Muscle of arm (tissue), 14 donors: ENCODE measurements at places on chromosomes 12 and 14. TPM values are rescaled to one million over a fixed set of nuclear protein-coding genes. Genes with fewer than 3 reads are reported as not detected.

Gene SPTB
- polyA plus RNA-seq, result 666 TPM

Gene PTPRR
- 0.90 TPM for polyA plus RNA-seq

DNA sequence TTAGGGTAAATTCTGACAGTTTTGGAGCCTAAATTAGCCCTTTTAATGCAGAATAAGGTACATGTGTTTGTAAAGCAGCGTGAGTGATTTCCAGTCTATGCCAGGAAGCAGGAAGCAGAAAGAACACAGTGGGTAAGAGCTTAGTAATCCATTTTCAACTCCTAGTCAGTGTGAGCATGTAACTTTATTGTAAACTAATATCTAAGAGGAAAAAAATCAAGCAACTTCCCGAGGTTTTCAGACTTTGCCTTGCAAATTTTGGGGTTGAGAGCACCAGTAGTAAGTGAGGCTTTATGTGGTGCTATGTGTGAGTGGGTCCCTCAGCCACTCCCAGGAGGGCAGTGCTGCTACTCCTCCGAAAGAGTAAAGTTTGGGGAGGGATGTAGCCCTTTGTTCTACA lies 2.9 kb downstream of the CIPC start:
- DNase-seq, result no peak

DNA sequence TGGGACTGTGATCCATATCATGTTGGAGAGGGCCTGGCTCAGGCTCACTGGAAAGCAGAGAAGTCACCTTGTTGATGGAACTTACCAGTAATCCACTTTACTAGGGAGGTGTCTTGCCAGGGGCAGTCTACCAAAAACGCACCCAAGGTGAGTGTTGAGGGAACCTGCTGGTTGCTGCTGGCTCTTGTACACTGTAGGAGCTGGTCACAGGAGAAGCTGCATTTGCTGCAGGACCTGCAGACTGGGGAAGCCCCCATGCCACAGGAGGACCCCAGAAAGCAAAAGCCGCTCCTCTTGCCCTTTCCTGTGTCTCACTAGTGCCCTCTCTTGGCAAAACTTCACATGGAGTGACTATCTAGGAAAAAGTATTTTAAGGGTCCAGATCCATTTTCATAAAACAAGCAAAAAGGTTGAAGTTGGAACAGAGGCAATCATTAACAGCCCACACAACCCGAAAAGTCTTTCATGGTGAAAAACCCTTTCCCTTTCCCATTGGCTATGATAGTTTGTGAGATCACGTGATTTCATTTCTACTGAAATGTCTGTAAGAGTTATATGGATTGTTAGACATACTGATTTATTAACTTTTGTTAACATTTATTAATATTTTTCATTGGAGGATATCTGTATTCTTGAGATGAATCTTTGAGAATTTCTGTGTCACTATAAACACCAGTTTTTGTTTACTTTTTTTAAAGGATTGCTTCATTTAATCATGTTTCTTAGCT lies 59.2 kb downstream of the RASSF8 start:
- no peak for DNase-seq

DNA sequence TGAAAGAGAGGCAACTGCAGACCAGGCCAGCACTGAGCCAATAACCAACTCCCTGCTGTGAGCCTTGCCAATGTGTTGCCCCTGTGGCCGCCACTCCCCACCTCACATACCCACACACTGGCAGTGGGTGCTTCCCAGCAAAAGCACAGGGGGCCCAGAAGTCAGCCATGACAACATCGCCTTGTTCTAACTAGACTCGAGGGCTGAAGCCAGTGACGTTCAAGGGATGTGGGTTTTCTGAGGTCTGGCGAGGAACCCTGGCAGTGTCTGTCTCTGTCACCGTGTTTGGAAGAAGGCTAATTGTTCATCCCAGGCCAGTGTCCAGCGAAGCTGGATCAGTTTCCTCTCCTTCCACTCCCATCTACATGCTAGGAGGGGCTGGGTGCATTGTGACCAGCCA lies 311.8 kb upstream of the AMIGO2 start:
- no peak for DNase-seq

GRCh38 chr12:89962648-89963047 lies 254.0 kb upstream of the ATP2B1 start:
- no peak for DNase-seq

DNA sequence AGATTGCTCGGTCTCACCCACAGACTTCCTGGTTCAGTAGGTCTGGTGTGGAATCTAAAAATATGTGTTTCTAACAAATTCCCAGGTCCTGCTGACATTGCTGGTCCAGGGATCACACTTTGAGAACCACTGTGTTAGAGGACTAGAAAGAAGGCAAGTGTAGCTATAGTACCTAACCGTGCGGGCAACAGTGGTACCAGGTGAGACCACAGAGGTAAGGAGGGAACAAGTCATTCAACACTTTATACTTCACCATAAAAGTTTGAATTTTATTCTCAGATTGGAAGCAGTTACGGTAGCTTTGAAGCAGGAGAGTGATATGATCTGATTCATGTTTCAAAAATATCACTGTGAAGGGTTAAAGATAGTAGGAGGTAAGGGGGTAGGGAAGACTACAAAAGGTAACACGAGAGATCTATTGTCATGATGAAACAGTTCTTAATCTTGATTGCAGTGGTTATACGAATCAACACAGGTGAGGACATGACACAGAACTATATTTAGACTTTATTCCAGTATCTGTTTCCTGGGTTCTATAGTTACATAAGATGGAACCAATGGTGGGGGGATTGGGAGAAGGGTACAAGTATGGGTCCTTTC lies 73.5 kb downstream of the CDK17 start:
- DNase-seq, result no peak

DNA sequence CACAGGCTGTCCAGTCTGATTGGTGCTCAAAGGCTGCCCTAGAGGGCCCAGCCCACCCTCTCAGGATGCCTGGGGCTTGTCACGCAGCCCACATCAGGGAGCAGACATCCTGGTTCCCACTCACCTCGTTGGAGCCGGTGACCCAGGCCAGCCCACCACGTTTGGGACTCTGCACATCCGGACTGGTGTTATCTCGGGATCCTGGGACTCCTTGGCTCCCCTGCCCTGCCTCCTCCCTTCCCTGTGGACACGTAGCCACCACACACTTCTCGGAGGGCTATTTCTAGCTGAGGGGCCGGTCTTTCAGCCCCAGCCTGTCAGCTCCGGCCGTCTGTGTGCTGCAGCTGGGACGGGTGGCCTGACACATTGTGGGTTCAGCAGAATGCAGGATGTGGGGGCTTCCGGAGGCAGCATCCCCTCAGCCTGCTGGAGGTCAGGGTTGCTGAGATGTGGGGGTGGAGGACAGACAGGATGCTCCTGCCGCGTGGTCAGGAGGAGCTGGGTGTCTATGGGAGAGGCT lies 12.8 kb upstream of the FGF23 start:
- DNase-seq, result no peak

- no peak for DNase-seq
Measured at GRCh38 chr12:72872238-72872887, 600.2 kb downstream of the TRHDE start.
